Stimulated activated CD4-positive, alpha-beta T cell treated with anti-CD3 and anti-CD28 coated beads, Interleukin-12 subunit alpha, Interleukin-12 subunit beta, amount 100 ng/mL, for 4 hours (primary cell): ENCODE measurements at places on chromosomes 5 and 9.

GRCh38 chr5:68343421-68343826 lies 127.9 kb downstream of the PIK3R1 start:
- DNase-seq = no peak

DNA sequence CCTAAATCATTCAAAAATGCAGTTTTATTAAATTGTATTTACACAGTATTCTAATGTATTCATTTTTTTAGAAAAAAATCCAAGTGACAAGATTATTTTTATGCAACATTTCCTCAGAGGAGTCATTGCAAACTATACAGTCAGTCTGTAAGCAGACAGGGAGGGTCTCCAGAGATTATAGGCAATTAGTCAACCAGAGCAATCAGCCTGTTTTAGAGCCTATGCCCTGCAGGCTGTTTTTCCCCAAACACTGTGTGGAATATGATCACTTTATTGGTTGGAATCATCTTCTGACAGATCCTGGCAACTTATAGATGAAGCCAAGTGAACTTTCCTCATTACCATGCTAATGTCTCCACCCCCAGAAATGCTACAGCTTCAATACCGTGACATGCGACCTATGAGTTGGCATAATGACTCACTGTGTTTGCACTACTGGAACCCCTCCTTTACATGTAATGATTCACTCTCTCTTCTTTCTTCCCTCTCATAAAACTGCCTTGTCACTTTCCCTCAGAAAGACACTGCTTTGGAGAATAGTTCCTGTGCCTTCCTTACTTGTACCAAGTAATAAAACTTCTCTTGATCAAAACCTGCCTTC lies 577.7 kb upstream of the FTMT start:
- no peak for DNase-seq

DNA sequence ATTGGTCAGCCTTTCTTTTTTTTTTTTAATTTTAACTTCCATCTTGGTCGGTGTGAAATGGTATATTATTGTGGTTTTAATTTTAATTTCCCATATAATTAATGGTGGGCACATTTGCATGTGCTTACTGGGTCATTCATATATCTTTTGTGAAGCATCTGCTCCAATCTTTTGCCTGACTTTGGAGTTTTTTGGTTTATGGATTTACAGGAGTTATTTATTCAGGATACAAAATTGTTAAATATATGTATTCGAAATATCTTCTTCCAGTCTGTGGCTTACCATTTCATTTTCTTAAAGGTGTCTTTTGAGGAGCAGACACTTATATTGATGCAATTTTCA lies 682 bp upstream of the RIGI start:
- DNase-seq = no peak

DNA sequence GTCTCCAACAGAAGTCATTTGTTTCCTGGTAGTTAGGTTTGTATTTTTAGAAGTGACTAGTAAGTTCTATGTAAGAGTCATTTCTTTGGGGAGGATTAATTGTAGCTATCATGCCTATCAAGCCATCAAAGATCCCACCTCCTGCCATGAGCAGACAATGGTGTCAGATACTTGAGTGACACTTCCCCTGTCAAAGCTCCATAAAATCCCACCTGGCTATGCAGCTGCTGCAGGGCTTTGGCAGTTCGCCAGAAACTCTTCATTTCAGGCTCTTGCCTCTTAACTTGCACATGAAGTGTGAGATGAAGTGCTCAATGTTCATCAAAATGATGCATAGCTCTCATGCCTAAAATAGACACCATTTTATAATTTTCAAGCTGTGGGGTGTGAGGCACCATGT lies 312.1 kb downstream of the CDH12 start:
- no peak for DNase-seq

DNA sequence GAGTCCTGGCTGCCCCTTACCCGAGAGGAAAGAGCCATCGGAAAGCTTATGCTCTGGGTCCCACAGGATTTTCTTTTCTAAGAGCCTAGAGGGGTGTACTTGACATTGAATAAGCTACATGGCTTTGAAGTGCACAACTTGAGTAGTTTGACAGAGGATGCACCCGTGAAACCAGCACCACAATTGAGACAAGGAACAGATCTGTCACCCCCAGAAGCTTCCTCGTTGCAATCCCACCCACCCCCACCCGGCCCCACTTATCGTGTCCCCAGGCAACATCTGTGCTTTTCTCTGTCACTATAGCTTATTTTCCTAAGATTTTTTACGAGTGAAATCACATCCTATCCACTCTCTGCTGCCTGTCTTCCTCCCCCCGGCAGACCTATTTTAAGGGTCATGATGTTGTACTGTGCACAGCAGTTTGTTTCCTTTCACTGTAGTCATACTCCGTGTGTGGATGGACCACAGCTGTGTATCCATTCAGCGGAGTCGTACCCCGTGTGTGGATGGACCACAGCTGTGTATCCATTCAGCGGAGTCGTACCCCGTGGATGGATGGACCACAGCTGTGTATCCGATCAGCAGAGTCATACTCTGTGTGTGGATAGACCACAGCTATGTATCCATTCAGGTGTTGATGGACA lies 8.8 kb upstream of the FCN2 start:
- DNase-seq = no peak

DNA sequence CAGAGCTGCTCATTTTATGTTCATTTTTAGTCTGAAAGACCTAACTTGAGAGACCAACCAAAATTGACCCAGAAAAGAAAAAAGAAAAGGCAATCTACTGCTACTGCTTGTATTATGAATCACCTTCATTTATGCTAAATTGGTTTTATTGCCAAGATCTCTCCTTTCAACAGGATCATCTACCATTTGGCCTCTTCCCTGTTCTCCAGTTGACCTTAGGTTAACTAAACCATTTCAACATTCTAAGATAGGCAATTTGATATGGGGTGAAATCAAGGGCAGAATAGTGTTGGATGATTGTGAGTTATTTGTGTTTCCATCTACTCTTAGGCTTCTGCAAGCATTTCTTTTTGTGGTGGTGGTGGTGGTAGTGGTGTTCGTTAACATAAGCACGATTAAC lies 48.3 kb upstream of the POU4F3 start:
- no peak for DNase-seq

DNA sequence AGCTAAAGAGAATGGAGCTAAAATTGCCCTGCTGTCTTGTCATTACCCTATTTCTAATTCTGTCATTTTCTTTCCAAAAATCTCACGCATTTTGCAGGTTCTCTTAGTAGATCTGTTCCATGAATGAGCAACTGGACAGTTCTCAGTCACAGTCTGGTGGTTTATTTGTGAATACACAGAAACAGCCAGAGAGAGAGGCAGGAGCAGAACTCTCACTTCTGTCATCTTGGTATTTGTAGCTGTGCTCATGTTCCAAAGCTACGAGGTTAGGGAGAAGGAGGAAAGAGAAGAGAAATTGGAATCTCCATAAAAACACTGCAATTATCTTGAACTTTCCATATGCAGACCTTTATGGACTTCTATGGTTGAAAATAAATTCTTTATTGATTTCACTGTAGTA lies 118.0 kb upstream of the OR13F1 start:
- no peak for DNase-seq
